ENCODE measurements at places on chromosomes 1 and 21.

DNA sequence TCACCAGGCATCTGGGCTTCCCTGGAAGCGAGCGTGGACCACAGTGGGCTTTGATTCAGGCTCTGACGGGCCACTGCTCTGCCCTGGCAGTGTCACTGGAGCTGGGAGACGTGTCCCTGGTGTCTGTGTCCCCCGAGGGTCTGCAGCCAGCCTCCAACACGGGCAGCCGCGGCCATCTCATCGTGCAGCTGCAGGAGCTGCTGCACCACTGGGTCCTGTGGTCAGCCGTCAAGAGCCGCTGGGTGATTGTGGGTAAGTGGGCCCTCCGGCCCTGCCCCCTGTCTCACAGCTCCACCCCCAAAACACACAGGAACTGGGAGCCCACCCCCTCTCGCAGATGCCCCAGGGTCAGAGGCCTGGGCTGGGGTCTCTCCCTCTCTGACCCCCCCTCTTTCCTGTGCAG lies 40.7 kb downstream of the DISP3 start:
- no peak for DNase-seq

DNA sequence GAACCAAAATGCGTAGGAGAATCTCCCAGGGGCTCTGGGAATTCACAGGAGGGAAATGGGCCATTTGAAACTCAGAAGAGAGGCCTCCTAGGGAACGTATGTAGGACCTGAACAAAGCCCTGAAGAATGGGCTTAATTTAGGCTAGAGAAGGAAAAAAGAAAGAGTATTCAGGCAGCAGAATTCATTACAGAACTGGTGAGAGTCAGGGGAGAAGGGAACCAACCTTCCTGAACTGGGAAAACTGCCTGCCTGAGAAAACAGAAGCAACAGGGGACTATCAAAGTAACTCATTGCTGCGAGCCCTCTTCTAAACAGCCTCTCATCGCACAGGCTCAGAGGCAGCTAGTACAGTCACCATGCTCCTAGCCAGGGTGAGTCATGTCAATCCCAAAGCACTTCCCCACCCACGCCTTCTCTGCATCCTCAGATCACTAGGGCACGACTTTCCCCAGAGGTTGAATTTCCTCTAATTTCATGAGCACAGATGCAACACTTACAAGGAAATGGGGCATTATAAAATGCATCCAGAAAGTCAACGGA lies 98.1 kb downstream of the ADSS2 start:
- DNase-seq: no peak

DNA sequence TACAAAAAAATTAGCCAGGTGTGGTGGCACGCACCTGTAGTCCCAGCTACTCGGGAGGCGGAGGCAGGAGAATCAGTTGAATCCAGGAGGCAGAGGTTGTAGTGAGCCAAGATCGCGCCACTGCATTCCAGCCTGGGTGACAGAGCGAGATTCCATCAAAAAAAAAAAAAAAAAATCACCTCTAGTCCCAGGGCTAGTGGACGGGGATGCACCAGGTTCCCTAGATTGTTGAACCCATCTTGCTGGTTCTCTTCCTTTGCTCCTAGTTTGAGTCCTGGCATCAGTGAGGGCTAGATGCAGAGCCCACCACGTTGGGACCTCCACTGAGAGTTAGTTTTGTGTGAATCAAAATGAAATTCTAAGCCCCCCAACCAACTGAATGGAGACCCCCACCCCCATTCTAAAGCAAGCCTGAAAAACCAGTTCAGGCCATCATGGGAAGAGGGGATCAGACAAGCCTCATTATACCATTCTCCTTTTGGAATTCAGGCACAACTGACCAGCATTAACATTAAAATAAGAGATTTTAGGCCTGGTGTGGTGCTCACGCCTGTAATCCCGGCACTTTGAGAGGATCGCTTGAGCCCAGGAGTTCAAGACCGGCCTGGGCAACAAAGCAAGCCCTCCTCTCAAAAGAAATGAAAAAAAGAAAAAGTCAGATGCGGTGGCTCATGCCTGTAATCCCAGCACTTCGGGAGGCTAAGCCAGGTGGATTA lies 17.9 kb upstream of the L1TD1 start:
- no peak for DNase-seq

GRCh38 chr21:38913120-38913892 lies 107.6 kb downstream of the ETS2 start:
- DNase-seq: no peak

- no peak for DNase-seq
Measured at GRCh38 chr1:40245686-40246085, 2.1 kb upstream of the TMCO2 start.

DNA sequence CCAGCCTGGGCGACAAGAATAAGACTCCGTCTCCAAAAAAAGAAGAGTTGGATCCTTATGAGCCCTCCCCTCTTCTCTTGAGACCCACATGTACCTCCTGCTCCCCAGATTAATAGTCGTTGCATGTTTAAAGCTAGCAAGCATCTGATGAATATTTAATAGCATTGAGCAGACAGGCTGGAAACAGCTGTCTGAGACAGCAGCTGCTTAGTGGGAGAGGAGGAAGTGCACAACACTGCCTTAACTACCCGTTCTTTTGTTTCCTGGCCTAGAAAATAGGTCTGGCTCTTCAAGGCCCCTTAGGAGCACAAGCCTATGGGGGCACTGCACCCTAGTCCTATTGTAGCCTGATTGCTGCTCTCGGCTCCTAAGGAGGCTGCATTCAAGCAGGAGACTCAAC lies 17.3 kb upstream of the TMEM39B start:
- no peak for DNase-seq
